ENCODE measurements at places on chromosomes 16 and 17. TPM values are rescaled to one million over a fixed set of nuclear protein-coding genes. Genes with fewer than 3 reads are reported as not detected.

DNA sequence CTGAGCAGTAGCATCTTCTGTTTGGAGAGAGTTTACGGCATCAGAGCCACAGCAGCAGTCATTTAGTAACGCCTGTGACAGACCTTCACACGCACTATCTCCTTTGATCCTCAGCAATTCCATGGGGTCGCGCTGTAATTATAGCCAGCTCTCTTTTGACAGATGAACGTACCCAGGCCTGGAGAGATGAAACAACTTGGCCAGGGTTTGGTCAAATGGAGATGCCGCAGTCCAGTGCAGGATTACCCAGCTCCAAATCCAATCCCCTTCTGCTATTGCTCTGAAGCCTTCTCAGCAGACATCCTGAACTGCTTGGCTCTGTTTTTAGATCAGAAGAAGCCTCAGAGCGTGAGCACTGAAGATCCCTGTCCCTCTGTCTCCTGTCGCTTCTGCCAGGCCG is 83.9 kb downstream of the SOX9 start:
- no peak for DNase-seq

Gene LPCAT2
- polyA plus RNA-seq = 8.8 TPM

Gene RNF112
- polyA plus RNA-seq = 0.38 TPM

DNA sequence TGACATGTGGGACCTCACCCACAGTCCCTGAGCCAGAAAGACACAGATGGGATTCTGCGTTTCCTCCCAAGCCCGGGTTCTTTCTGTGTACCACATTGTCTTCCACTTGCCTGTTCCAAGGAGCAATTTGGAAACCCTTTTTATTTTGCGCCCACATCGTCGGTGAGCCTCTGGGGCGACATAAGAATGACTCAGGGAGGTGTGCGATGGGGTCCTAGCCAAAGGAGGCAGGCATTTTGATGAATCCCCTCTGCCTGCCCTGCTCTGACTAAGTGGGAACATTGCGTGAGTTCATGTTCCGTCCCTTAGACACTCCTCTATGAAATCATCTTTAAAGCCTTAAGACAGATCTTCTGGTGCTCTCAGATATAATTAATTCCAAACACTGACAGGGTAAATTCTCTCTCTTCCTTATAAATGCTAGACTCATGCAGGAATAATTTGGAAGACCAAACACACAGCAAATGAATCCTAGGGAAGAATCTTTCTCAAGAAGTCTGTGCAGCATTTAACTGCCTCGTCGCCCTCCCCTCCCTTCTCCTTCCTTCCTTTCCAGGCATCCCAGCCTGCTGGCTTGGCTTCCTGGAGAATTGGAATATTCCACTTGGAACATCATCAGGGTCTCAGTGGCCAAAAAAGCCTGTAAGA is 52.7 kb upstream of the FOXF1 start:
- no peak for DNase-seq

GRCh38 chr17:28384281-28385036 is 13.0 kb downstream of the SARM1 start:
- DNase-seq = peak; percentile 66

Gene FOXJ1
- 2.8 TPM for polyA plus RNA-seq

DNA sequence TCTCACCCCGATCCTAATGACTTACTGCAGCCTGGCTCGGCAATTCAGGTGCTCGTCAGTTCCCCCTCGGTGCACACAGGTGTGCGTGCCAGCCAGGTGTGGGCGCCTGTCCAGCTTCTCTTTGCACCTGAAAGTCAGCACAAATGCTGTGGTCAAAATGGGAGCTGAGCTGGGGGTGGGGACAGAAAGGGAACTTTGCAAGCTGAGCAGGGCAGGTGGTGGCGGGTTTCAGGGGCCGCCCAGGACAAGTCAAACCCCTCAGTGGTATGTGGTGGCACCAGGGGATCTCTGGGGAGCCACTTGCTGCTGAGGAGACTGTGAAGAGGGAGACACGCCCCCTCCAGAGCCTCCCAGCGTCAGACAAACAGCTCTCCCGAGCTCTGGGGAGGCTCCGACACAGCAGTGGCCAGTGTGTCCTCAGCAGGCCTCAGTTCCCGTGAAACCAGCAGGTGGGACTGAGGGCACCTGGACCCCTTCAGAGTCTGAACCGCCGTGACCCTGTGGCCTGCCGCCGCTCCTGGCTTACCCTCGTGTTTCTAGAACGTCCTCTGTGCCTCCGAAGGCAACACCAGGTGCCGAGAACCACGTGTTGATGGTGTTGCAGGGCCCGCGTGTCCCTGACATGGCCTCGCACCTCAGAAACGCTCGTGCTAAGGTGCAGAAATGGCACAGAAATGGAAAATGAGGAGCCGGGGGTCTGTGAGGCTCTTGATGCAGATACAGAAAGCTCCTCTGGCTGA is 233.5 kb upstream of the TNRC6C start:
- no peak for DNase-seq

DNA sequence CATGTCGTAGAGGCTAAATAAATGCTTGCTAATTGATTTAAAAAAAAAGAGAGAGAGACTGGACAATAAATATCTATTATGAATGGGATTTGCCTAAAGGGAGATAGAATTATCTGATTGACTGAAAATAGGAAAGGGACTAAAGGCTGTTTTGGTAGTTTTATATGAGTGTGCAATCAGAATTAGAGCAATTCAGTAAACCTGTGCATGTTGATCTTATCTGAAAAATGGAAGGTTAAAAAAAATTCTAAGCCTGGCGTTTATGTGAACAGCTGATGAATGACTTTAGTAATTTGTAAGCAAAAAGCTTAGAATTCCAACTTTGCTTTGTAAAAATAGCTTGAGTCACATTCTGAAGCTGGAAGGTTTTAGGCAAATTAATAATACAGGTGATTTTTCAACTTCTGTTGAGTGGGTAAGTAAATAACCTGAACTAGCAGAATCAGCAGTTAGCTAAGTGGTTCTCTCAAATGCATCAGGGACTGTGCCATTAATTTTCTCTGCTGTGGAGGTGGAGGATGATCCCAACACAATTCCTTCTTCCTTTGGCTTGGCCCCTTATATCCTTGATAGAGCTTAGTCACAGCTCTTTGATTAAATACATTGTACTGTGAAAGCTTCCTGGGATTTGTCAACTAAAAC is 254.4 kb downstream of the PHKB start:
- no peak for DNase-seq

DNA sequence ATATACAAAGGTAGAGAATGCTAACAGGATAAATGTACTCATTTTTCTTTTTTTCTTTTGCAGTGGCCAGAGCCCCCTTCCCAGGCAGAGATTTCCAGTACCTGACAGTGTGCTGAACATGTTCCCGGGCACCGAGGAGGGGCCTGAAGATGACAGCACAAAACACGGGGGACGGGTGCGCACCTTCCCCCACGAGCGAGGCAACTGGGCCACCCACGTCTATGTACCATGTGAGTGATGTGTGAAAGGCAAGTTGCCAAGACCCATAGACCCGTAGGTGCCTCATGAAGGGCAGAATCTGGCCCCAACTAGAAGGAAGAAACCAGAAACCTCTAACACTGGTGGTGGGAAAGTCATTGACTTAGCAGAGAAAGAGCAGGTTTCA is 1.2 kb downstream of the USB1 start:
- DNase-seq = no peak

GRCh38 chr17:80063830-80064585 is 27.6 kb downstream of the CCDC40 start:
- no peak for DNase-seq

Gene NOXO1
- polyA plus RNA-seq = 2.0 TPM

GRCh38 chr17:869567-870525 is 87.7 kb downstream of the MRM3 start:
- no peak for DNase-seq

DNA sequence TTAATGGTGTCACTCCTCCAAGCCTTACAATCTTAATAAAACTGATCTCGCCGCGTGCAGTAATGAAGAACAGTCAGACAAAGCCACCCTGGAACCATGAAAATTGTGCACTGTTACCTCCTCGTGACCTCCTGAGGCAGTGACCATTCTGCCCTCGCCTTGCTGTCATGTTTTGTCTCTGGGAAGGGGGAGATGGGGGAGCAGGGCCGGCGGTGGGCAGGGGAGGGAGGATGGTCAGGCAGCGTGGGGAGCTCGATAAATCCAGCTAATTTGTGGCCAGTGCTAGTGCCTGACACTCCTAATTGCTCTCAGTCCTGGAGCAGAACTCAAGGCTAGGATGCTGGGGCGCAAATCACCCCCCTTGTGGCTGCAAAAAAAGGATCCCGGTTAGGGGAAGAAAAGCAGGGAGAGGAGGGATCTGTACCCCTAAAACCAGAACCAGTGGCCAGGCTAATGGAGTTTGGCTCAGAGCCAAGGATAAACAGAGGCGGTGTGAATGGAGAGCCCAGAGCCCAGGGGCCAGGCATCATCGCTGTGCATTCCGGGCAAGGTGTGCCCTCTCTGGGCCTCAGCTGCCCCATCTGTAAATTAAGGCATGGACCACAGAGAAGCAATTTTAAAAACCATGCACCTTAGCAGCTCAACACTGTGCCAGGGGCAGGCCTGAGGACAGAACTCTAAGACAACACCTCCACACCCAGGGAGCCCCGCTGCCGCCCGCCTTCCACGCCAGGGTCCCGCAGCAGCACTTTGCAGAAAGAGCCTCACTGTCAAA is 113.3 kb downstream of the ZNF423 start:
- DNase-seq = no peak

Gene TBC1D10B
- polyA plus RNA-seq = 13.3 TPM

Gene NPW
- polyA plus RNA-seq = 37.0 TPM

GRCh38 chr16:20928774-20929411 is 28.3 kb downstream of the LYRM1 start:
- DNase-seq = no peak

Gene DHX58
- polyA plus RNA-seq = 6.6 TPM

- no peak for DNase-seq
Observed at GRCh38 chr17:9934331-9934730, 29.3 kb upstream of the RCVRN start.

DNA sequence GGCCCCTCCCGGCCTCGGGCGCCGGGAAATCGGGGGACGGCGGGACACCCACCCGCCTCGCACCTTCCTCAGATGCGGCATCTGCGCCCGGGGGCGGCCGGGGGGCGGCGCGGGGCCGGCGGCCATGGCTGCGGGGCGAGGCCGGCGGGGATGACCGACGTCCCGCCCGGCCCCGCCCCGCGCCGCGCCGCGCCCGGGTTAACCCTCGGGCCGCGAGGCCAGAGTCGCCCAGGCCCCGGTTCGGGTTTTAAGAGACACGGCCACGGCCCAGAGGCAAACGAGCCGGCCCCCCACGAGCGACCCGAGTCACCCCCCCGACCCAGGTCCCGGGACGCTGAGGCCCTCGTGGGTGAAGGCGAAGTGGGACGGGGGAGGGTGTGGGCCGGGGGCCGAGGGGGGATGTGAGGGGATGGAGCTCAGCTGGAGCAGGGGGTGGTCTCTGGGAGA is at the start of gene RGS11:
TSS of gene RGS11 (minus strand) at position 159 of the 447 bp plus-strand sequence. CDS start at position 126, 33 bp downstream.
- DNase-seq = no peak

DNA sequence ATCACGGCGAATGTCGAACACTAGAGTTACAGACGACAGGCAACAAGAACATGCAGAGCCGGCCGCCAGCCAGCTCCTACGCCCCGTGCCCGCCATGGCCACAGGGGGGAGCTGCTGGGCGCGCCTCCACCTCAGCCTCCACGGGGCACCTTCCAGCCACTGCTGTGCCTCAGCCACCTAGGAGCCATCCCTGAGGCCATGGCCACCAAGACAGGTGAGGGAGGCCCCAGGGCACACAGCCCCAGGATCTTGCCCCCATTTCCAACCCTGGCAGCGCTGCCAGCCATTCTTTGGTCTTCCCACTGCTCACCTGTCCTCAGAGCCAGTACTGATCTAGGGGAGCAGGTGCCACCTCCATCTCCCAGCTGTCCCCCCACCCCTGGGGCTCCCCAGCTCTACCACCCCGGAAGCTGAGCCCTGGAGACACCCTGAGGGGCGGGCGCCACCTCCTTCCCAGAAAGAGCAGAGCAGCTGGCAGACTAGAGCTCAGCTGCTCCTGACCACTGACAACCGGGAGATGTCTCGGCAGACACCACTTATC is 11.8 kb downstream of the GNPTG start:
- peak; percentile 79 for DNase-seq

Gene NFATC2IP
- 22.8 TPM for polyA plus RNA-seq

Gene TBC1D3K
- not detected for polyA plus RNA-seq

- DNase-seq = no peak
Observed at GRCh38 chr17:67126983-67127382, 82.6 kb downstream of the CACNG1 start.

- no peak for DNase-seq
Observed at GRCh38 chr17:4175921-4176807, 33.2 kb downstream of the CYB5D2 start.

- DNase-seq = peak; percentile 95
Observed at GRCh38 chr17:7219812-7220592, at the start of the genes ACADVL and DLG4. TSS of gene ACADVL (plus strand) at chr17:7219938. CDS start at chr17:7219985, 47 bp downstream. TSS of gene DLG4 (minus strand) at chr17:7219836.

Measured in GM23338 (cell line).